ENCODE measurements at places on chromosomes 3 and 15. TPM values are rescaled to one million over a fixed set of nuclear protein-coding genes. Genes with fewer than 3 reads are reported as not detected.

Gene B3GNT5
- 29.2 TPM for total RNA-seq

Gene PPP1R14D
- total RNA-seq = 0.21 TPM

Gene IQCF5
- total RNA-seq = not detected

Gene ECT2
- 75.6 TPM for total RNA-seq

Gene APOD
- total RNA-seq = 1.2 TPM

Gene PRR20G
- total RNA-seq = 2.4 TPM

Gene NDUFAF3
- 79.4 TPM for total RNA-seq

Gene GUCA1C
- not detected for total RNA-seq

Gene GOLGA8J
- not detected for total RNA-seq

Gene AAGAB
- 69.5 TPM for total RNA-seq

Gene GAP43
- total RNA-seq = 0.09 TPM

Gene CCDC13
- 0.61 TPM for total RNA-seq

Gene USP3
- total RNA-seq = 42.9 TPM

Gene SKOR1
- not detected for total RNA-seq

Gene POMGNT2
- total RNA-seq = 6.0 TPM

Gene ADAMTSL3
- total RNA-seq = 0.56 TPM

Gene TMEM158
- 9.7 TPM for total RNA-seq

Gene ARL14
- total RNA-seq = 0.42 TPM

All from A549 treated with dexamethasone at 1 μM for 4 hours (cell line).